ENCODE measurements at places on chromosomes 1 and 21. TPM values are rescaled to one million over a fixed set of nuclear protein-coding genes. Genes with fewer than 3 reads are reported as not detected.

Gene ANKRD35
- total RNA-seq = 13.7 TPM

Gene RHBDL2
- 16.1 TPM for total RNA-seq

Gene AMIGO1
- total RNA-seq = 1.2 TPM

Gene SLC45A3
- 1.2 TPM for total RNA-seq

Gene INSRR
- total RNA-seq = not detected

Gene GBP4
- total RNA-seq = 1.0 TPM

Gene FAM177B
- total RNA-seq = 0.64 TPM

Gene FYB2
- total RNA-seq = 0.36 TPM
